Fibroblast of skin of left biceps (primary cell): ENCODE measurements at places on chromosomes 7 and 10.

DNA sequence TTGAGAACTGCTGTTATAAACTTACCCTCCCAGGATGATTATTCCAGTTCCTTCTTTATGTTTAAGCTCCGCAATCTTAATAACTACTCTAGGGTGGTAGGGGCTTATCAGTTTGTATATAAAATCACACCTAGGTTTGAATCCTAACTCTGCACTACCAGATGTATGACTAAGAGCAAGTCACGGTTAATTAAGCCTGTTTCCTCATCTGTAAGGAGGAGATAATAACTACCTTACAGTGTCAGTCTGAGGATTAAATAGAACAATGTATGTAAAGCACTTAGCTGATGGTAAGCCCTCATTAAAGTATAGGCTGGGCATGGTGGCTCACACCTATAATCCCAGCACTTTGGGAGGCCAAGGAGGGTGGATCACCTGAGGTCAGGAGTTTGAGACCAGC is 9.2 kb downstream of the DNA2 start:
- DNase-seq: no peak

DNA sequence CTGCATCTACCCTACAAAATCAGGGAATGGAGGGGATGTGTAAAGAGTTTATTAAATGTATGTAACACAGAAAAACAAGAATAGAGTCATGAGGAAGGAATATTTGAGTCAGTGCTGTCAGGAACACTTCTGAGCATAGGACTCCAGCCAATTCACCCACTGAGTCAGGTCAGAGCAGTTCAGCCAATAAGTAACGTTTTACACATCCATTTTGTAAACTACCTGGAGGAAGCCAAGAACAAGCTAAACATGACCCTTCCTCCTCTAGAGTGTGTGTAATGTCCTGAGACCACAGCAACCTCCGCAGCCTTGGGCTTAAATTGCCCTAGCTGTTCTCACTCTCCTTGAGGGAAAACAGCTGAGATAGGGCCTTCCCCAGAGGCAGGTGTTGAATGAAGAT is 691.5 kb upstream of the LRRN3 start:
- DNase-seq: no peak

- no peak for DNase-seq
Observed at GRCh38 chr7:151271699-151272355, 23.3 kb upstream of the SMARCD3 start.

DNA sequence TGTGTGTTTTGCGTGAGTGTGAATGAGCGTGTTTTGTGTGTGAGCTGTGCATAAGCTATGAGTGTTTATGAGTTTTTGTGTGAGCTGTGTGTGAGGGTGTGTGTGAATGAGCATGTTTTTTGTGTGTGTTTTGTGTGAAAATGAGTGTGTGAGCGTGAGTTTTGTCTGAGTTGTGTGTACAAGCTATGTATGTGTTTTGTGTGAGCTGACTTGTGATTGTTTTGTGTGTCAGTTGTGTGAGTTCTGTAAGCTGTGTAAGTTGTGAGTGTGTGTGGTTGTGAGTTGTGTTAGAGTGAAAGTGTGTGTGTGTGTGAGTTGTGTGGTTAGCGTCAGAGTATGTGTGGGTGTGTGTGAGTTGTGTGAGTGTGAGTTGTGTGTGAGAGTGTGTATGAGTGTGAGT is 343.2 kb downstream of the PTPRN2 start:
- no peak for DNase-seq

DNA sequence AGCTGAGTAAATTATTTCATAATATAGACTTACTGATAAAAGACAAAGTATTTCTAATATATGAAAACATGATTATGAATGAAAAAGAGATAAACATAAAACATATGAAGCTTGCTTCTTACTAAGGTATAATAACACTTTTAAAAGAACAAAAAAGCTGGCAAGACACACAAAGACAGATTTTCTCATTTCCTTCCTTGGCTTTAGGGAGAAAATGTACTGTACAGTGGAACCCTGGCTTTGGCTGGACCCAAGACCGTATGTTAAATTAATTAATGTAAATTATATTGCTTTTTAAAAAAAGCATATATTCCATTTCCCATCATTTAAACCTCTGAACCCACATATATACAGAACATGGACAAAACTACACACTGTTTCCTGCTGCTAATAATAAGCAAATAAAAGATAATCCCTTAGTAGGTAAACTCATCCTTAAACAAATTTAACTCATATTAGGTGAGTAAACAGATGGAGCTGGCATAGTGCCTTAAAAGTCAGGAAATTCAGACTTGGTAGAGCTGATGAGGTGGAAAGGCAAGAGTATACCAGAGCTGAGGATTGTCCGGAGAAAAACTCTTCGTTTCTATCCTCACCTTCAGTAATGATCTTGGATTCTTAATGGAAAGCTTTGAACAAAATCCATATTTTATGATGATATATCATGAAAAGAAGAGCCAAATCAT is 1016.4 kb upstream of the KCND2 start:
- DNase-seq: no peak

DNA sequence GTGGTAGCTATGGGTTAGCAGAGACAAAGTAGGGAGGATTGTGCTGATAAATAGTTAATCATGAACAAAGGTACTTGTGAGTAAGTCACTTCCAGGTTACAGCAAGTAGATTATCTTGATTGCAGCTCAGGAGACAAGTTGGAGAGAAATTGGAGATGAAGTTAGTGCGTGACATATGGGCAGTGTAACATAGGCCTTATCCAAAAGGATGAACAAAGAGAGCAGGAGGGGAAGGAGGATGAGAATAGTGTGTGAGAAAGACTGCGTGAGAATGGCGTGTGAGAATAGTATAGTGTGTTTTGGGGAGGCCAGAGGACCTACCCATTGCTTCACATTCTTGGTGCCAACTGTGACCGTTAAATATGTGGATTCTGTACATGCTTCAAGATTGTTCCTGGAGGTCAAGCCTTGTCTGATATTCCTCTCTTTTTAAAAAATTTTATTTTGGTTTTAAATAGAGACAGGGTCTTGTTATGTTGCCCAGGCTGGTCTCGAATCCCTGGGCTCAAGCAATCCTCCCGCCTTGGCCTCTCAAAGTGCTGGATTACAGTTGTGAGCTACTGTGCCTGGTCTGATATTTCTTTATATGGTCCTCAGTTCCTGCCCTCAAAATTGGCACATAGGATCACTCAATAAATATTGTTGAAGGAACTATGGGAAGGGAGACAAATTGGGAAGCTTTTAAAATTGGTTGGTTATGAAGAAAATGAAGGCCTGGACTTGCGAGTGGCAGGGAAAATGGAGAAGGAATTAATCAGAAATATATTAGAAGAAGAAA is 3.2 kb downstream of the VCL start:
- no peak for DNase-seq

DNA sequence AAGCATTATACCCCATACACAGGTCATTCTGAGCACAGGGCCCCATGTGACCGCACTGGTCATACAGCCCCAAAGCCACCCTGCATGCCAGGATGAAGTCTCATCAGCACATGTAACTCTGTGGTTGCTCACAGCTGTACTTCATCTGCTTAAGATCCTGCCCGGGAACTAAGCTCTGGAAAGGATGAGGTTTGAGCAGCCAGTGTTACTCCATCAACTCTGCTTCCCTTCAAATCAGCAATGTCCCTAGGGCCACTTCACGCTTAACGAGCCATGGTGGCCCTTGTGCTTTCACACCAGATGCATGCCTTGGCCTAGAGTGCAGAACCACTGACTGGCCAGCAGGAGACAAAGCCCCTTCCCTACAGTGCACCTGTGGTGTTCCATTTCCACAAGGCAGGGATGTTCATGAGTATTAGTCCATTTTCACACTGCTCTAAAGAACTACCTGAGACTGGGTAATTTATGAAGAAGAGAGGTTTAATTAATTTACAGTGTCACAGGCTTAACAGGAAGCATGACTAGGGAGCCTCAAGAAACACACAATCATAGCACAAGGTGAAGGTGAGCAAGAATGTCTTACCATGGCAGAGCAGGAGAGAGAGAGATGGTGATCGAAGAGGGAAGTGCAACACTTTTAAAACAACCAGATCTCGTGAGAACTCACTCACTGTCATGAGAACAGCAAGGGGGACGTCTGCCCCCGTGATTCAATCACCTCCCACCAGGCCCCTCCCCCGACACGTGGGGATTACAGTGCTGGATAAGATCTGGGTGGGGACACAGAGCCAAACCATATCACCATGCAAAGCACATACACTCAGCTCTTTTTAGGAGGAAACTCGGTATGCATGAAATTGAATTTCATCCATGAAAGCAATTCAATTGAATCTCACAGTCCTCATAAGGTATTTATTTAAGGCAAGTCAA is 149.0 kb upstream of the CDCA7L start:
- DNase-seq: no peak

DNA sequence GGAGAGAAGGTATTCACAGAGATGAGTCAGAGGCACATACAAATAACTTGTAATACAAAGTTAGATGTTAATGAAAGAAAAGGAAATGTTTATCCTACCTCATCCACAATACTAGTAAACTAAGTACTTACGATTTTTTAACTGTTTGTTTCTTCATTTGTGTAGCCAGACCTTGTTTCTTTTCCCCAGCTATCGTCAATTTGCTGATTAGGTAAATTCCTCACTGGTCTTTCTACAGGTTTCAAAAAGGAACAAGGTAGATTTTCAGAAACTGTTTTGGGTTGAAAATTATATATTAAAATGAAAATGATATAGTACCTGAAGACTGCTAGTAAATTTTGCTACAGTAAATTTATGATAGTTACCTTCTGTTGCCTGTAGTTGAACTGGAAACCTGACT is 56.6 kb downstream of the PON1 start:
- no peak for DNase-seq

- DNase-seq: no peak
Observed at GRCh38 chr10:96235326-96236089, 35.9 kb downstream of the BLNK start.
